Hematopoietic multipotent progenitor cell treated with erythropoietin and hydrocortisone succinate and interleukin-3 and kit ligand, for 6 days (in vitro differentiated cells): ENCODE measurements at places on chromosomes 5 and 9.

GRCh38 chr9:93902051-93902779, 52.9 kb downstream of the BARX1 start:
- no peak for DNase-seq

GRCh38 chr5:158084292-158084691, 225.3 kb upstream of the CLINT1 start:
- DNase-seq = no peak

DNA sequence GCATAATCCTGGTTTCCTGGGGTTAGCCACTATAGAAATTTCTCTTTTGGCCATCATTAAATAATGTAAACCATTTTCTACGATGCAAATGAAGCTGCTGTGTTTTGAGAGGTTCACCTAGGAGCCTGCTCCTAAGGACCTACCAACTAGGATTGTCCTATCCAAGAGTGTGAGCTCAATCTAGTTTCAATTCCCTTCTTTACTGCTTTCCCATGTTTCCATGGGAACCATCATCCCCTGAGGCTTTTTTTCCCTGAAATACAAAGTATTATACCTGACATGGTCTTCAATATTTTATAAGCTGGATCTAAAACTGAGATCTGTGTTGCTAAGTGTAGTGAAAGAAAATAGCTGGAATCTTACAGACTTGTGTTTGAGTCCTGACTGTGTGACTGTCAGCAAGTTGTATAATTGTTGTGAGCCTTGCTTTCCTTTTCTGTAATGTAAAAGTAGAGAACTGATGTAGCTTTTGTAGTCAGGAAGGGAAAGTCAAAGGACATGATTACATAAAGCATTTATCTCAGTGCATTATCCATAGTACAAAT, 453.2 kb downstream of the PRR16 start:
- DNase-seq = no peak

DNA sequence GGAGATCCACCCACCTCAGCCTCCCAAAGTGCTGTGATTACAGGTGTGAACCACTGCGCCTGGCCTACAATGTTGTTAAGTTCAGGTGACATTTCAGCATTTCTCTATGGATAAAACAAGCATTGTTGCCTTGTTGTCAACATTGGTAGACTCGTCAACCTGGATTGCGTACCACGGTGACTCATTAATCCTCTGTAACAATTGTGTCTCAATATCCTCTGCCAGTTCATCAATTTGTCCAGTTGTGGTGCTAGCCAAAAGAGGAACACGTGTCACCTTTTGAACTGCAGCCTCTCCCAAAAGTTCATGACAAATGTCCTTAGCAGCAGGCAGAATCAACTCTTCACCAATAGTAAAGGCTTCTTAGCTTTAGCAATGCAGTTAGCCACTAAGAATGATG, 46.3 kb upstream of the LARP1 start:
- DNase-seq = no peak
